Fibroblast of lung (primary cell): ENCODE measurements at places on chromosomes 5 and 9. TPM values are rescaled to one million over a fixed set of nuclear protein-coding genes. Genes with fewer than 3 reads are reported as not detected.

Gene CDX1
- 0.09 and 1.8 TPM in 2 replicates for polyA plus RNA-seq

DNA sequence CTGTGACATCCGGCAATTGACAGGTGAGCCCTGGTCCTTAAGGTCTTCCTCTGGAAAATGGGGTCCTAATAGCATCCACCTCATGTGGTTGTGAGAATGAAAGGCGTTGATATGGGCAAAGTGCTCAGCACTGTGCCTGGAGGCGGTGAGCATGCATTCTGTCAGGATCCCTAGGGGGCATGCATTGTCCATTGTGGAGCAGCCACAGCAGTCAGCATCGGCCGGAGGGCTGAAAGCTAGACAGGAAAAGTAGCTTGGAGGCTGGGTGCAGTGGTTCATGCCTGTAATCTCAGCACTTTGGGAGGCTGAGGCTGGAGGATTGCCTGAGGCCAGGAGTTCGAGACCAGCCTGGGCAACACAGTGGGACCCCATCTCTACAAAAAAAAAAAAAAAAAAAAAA, 122.2 kb downstream of the LHX2 start:
- peaks cover 5% of the 10 kb centered on the region for H3K27me3 ChIP-seq
- no peaks in the 10 kb centered on the region for H3K36me3 ChIP-seq
- H3K27ac ChIP-seq = no peak overlapping the region
- peak; percentile 29 for DNase-seq
- H3K4me1 ChIP-seq = no peaks in the 10 kb centered on the region

GRCh38 chr5:105430516-105430915, 1867.9 kb upstream of the NUDT12 start:
- H3K27ac ChIP-seq = no peak overlapping the region
- H3K27me3 ChIP-seq = no peaks in the 10 kb centered on the region
- H3K4me3 ChIP-seq = no peak overlapping the region

GRCh38 chr9:8679371-8679822, 879.8 kb upstream of the DMAC1 start:
- H3K4me3 ChIP-seq = no peak overlapping the region
- H3K27me3 ChIP-seq = no peaks in the 10 kb centered on the region
- DNase-seq = peak; percentile 6

- H3K4me1 ChIP-seq = no peaks in the 10 kb centered on the region
- no peak overlapping the region for H3K4me3 ChIP-seq
- DNase-seq = no peak
- H3K36me3 ChIP-seq = no peaks in the 10 kb centered on the region
- no peak overlapping the region for H3K27ac ChIP-seq
- no peaks in the 10 kb centered on the region for H3K27me3 ChIP-seq
Observed at GRCh38 chr9:77429928-77430327, 218.2 kb downstream of the GNA14 start.

DNA sequence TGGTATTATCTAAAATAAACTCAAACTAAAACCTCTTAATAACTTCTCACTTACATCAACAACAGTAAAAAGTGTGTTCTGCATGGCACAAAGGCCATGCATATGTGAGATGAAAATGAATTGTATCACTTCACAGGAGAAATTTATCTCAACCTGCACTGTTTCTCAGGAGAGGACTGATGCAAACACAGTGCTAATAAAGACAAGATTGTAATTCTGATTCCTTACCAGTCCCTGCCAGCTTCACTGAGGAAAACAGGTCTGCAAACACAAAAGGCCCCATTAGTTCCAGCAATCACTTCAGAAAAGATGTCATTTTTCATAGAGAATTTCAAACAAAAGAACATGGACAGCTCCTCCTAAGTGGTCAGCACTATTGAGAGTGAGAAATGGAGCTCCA, 117.3 kb upstream of the PDE4D start:
- H3K4me3 ChIP-seq = no peak overlapping the region
- no peaks in the 10 kb centered on the region for H3K36me3 ChIP-seq
- H3K4me1 ChIP-seq = no peaks in the 10 kb centered on the region
- H3K27me3 ChIP-seq = no peaks in the 10 kb centered on the region

Gene PPP3R2
- polyA plus RNA-seq = not detected in 2 replicates

Gene MUSK
- 0.31 and 1.3 TPM in 2 replicates for polyA plus RNA-seq

DNA sequence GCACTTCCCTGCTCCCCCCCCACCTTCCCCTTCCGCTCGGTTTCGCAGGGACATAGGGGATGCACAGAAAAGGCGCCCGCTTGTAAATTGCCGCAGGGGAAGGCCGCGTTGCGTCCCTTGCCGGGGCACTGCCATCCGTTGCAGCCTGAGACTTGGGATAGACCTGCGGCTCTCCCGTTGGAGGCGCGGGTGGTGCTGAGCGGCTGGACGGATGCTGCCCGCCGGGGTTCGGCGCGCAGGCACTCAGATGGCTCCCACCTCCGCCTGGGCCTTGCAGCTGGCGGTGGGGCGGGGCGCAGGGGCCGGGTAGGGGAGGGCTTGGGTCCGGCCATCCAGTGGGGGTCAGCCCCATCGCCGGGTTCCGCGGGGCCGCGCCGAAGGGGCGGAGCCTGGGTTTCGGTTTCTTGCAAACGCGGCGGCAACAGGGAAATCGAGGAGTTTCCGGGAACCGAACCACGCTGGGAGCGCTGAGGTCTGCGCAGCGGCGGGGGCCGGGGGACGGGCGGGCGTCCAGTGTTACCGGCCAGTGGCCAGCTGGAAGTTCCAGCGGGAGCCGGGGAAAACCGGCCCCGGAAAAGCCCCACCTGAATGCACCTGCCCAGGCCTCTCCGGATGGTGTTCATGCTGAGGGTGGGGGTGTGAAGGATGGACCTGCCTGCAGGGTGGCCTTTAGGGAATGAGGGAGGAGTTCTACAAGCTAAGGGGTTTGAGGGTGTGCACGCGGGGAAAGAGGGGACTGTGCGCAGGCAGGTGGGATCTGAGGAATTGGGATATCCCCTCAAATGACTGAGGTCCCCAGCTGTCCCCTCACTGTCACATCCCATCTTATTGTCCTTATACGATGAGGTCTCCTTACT, 6.3 kb upstream of the IRF1 start:
- peak overlapping the region; percentile 93 for H3K27ac ChIP-seq
- no peaks in the 10 kb centered on the region for H3K36me3 ChIP-seq
- peak; percentile 87 for DNase-seq
- peaks cover 45% of the 10 kb centered on the region for H3K4me1 ChIP-seq

Gene TAL2
- 0.11 TPM in 1 of 2 replicates, not detected in the other for polyA plus RNA-seq

Gene SPATA24
- polyA plus RNA-seq = 5.3 and 5.6 TPM in 2 replicates

DNA sequence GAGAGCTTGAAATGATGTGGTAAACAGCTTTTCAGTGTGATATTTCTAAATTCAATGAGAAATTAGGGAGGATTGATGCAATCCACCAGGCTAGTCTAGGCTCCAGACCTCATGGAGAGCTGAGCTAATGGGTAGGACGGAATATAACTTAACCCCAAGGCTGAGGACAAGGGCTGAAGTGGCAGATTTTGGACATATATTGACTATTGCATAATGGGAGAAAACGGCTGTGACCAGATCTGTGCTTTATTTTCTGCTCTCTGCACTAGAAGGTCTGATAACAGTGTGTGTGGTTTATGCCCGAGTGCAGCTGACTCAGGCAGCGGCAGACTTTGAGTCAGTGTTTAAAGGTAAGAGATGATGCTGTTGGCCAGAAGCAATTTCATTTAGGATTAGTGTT, 70.6 kb downstream of the ACTBL2 start:
- H3K4me3 ChIP-seq = no peak overlapping the region
- DNase-seq = peak; percentile 90
- peaks cover 12% of the 10 kb centered on the region for H3K4me1 ChIP-seq
- no peaks in the 10 kb centered on the region for H3K36me3 ChIP-seq
- no peaks in the 10 kb centered on the region for H3K27me3 ChIP-seq

DNA sequence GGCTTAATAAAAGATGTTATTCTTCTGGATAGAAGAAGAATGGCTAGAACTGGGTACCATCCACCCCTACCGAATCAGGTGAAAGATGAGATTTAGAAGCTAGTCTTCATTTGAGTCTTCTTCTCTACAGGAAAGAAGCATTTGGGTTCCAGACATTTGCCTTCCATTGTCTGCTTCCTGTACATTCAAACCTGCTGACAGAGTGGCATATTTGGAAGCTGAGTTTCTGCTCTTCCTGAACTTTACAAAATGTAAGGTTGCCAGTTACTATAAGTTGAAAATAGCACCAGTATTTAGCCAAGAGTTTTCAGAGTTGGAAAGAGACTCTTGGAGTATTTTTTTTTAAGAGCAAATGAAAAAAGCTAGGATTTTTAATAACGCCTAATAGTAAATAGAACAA, 525.4 kb upstream of the TLE4 start:
- no peaks in the 10 kb centered on the region for H3K27me3 ChIP-seq
- no peak overlapping the region for H3K4me3 ChIP-seq
- DNase-seq = no peak
- H3K4me1 ChIP-seq = no peaks in the 10 kb centered on the region

DNA sequence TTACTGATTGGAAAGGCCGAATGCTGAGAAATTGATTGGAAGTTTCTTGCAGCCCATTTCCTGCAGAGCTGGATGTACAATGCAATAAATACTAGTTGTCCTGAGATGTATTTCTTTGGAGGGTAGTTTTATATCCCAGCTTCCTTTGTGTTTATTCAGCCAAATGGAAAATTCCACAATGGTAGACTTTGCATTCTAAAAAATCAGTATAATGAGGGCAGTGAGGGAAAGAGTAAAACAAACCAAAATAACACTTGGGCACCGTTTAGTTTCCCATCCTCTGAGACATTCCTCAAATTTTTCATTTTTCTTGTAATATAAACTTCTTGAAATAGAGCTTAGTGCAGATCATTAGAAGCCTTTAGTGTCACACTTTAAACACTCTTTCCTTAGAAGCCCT, 379.4 kb downstream of the EBF1 start:
- no peak for DNase-seq
- H3K36me3 ChIP-seq = no peaks in the 10 kb centered on the region
- no peak overlapping the region for H3K4me3 ChIP-seq
- H3K4me1 ChIP-seq = peaks cover 14% of the 10 kb centered on the region
- H3K27me3 ChIP-seq = no peaks in the 10 kb centered on the region

Gene IL4
- not detected in 2 replicates for polyA plus RNA-seq

GRCh38 chr5:54969856-54970828, 15.3 kb downstream of the ESM1 start:
- DNase-seq = peak; percentile 35
- no peaks in the 10 kb centered on the region for H3K27me3 ChIP-seq
- H3K4me3 ChIP-seq = no peak overlapping the region
- H3K27ac ChIP-seq = no peak overlapping the region

GRCh38 chr9:91197232-91198181, 164.2 kb downstream of the AUH start:
- no peaks in the 10 kb centered on the region for H3K27me3 ChIP-seq
- peaks cover 17% of the 10 kb centered on the region for H3K4me1 ChIP-seq
- peak; percentile 87 for DNase-seq
- H3K36me3 ChIP-seq = no peaks in the 10 kb centered on the region
- no peak overlapping the region for H3K4me3 ChIP-seq

GRCh38 chr9:136353757-136354488, 9.6 kb downstream of the DNLZ start:
- H3K4me3 ChIP-seq = no peak overlapping the region
- H3K4me1 ChIP-seq = peaks cover 4% of the 10 kb centered on the region
- no peak for DNase-seq
- H3K27ac ChIP-seq = no peak overlapping the region
- no peaks in the 10 kb centered on the region for H3K27me3 ChIP-seq

GRCh38 chr5:160269017-160269416, 39.7 kb downstream of the FABP6 start:
- peaks cover 6% of the 10 kb centered on the region for H3K4me1 ChIP-seq
- no peaks in the 10 kb centered on the region for H3K36me3 ChIP-seq
- peak overlapping the region; percentile 40 for H3K27ac ChIP-seq
- no peaks in the 10 kb centered on the region for H3K27me3 ChIP-seq
- DNase-seq = peak; percentile 88

DNA sequence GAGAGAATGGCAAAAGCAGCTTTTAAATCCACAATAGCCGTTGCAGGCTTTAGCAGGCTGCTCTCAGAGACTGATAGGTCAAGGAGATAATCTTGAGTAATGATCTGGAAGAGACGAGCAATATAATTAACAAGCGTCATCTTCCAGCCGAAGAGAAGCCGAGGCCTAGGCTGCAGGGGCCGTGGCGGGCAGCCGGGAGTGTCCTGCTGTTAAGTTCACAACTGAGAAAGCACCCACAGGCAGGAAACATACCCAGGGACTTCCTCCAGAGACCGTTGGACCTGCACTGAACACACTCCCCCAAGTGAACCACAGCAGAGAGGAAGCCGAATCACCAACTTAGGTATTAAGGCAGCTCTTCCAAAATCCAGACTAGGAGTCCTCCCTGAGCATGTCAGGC, 182.3 kb downstream of the IRX2 start:
- DNase-seq = no peak
- no peak overlapping the region for H3K27ac ChIP-seq
- no peaks in the 10 kb centered on the region for H3K36me3 ChIP-seq
- no peaks in the 10 kb centered on the region for H3K4me1 ChIP-seq
- H3K4me3 ChIP-seq = no peak overlapping the region
- no peaks in the 10 kb centered on the region for H3K27me3 ChIP-seq
